Non-pigmented ciliary epithelial cell (primary cell): ENCODE measurements at places on chromosomes 11 and 22.

- no peak for DNase-seq
Measured at GRCh38 chr11:40062616-40063015, 1396.8 kb downstream of the LRRC4C start.

GRCh38 chr11:123483466-123483865 lies 53.4 kb downstream of the GRAMD1B start:
- DNase-seq = no peak

DNA sequence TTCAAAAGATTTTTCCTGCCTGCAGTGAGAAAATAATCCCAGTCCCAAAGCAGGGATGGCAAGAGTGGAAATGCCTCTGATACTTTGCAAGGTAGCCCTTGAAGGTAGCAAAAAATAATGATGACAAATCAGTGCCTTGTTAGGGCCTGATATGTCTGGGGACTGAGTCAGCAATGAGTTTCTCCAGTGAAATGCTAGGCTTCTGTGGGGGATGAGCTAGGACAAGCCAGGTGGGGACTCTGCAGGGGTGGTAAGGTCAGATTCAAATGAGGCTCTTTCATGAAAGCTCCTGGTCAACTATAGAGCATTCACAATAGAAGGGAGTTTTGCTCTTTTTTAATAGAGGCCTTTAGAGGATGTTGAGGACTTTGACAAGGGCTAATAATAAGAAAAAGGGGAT lies 77.7 kb downstream of the ME3 start:
- DNase-seq = no peak

GRCh38 chr11:134623711-134624110 lies 211.7 kb upstream of the B3GAT1 start:
- no peak for DNase-seq

DNA sequence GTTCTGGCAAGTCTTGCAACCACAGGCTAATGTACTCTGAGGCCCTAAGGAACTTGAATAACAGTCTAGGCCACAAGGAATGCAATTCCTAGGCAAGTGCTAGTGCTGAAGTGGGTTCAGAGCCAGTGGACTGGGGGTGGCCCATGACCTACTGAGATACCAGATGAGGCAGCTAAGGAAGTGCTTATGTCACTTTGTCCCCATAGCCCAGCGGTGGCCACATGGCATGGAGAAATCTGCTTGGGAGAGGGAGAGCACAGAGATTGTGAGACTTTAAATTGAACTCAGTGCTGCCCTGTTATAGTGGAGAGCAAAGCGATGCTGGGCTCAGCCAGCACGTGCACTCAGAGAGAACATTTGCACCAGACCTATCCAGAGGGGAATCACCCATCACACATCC lies 629.5 kb downstream of the JRKL start:
- DNase-seq = no peak

GRCh38 chr22:47340851-47341436 lies 578.5 kb downstream of the TBC1D22A start:
- DNase-seq = no peak

DNA sequence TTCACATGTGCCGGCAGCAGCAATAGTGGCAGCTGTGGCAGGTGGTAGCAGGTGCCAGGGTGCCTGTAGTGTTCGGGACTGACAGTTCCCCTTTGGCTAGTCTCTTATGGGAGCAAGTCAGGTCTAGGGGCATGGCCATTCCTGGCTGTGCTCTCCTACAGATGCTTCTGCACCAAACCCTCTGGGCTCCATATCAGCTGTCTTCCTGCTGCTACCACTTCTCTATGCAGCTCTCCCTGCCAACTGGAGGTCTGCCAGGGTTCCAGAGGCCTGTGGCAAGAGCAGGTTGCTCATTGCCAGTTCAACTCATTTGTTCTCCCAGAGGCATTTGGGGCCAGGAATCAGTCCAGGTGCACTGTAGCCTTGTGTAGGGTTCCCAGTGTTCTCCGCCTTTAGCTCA lies 473.7 kb downstream of the JRKL start:
- no peak for DNase-seq

GRCh38 chr11:125287491-125288210 lies 123.1 kb downstream of the PKNOX2 start:
- no peak for DNase-seq

GRCh38 chr22:23763579-23763945 lies 772 bp downstream of the C22orf15 start:
- DNase-seq = no peak

DNA sequence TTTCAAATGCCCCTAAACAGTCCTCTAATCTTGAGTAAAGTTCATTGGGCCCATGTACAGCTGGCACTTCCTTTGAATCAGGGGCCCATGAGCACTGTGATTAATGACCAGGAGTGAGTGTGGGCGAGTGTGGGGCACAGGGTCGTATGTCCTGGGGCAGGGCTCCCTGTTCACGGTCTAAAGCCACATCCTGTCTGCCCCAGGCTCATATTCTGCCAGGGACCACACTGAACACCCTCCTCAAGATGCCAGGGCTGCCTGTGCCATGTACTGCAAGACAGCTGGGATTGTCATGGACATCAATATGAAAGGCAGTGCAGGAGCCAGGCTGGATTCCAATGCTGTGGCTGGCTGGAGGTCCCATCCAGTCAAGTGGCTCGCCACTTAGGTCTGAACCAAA lies 130.5 kb downstream of the KIRREL3 start:
- DNase-seq = no peak

DNA sequence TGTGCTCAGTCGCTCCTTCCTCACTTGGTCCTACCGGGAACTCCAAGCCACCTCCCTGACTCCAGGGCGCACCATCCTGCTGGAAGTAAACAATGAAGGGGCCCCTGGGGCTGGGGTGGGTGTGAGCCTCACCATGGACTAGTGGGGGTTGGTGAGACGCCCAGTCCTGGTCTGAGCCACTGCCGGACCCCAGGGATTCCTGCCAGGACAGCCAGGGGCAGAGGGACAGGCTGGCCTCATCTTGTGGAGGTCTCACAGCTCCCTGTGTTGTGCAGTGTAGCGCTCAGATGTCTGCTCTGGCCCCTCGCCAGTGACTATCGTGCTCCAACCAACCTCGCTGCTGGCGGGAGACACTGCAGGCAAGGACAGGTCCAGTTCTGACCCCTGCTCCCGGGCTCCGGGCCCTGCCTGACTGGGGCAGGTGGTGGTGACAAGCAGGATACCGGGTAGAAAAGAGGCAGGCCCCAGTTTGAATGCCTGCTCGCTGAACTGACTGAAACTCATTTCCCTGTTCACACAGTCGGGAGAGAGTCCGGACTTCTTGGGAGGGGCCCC lies 1021.4 kb downstream of the BRD1 start:
- no peak for DNase-seq

DNA sequence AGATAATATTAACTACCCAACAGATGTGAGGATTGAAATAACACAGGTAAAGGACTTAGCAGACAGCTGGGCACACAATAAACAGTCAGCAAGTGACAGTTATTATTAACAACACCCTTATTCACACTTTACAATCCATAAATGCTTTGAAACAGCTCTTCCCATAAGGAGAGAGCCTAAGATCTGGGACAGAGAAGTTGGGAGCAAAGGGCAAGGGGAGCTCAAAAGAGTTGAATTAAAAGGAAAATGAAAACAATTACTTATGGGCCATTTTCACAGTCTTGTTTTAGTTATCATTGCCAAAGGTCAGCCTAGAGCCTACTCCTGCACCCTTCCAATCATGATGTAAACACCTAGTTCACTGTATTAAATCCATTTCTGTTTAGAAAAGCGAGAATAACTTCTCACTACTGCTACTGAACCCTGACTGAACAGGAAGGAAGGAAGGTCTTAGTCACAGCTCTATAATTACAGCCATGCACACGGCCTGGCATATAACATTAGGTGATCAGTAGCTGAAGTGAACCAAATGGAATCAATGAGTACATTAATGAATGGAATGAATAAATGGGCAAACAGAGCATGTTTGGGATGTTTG lies 111.3 kb downstream of the PLEKHA7 start:
- no peak for DNase-seq

DNA sequence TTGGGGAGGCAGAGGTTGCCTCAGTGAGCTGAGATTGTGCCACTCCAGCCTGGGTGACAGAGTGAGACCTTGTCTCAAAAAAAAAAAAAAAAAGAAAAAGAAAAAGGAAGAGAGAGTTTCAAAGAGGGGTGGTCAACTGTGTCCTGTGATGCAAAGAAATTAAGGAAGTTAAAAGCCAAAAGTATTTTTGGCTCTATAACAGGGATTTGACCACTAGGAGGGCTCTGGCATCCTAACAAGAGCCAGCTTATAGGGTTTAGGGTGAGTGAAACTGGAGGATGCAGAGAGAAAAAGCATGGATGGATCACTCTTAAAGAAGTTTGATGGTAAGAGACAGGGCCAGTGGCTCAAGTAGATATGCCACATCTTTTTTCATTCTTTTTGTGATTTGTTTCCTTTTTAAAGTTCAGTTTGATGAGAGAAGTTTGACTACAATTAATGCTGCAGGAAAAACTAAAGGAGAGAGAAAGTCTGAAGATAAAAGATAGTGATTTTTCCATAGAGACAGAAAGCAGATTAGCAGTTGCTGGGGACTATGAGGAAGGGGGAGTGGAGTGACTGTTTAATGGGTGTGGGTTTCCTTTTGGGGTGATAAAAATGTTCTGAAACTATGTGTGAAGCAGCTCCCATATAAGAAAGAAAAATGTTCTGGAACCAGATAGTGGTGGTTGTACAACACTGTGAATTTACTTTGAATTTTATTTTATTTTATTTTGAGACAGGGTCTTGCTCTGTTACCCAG lies 11.1 kb upstream of the MICAL2 start:
- DNase-seq = no peak

- no peak for DNase-seq
Measured at GRCh38 chr11:128488471-128488870, 98.9 kb downstream of the ETS1 start.

GRCh38 chr11:95093548-95093947 lies 3.9 kb downstream of the ENDOD1 start:
- no peak for DNase-seq

DNA sequence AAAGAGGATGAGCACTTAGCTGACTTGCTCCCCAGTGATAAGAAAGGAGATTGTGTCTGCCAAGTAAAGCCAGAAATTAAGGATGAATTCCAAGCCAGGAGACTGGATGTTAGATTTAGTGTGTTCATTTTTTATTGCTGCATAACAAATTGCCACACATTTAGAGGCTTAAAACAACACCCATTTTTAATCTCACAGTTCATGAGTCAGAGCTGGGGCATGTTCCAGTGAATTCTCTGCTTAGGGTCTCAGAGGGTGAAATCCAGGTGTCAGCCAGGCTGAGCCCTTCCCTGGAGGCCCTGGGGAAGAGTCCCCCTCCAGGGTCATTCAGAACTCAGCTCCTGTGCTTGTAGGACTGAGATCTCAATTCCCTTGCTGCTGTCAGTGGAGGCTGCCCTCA lies 352.8 kb downstream of the BUD13 start:
- DNase-seq = no peak

DNA sequence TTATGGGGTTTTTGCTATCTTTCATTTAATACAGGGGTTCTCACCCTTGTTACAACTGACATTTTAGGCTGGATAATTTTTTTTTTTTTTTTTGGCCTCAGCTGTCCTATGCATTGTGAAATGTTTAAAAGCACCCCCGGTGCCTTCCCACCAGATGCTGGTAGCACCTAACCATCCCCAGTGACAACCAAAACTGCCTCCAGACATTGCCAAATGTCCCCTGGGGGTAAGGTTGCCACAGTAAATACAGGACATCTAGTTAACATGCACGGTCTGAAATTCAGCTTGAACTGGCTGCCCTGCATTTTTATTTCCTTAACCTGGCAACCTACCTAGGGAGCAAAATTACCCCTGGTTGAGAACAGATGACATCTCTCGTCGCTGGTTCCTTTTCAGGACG lies 72.4 kb downstream of the CYTH4 start:
- no peak for DNase-seq

DNA sequence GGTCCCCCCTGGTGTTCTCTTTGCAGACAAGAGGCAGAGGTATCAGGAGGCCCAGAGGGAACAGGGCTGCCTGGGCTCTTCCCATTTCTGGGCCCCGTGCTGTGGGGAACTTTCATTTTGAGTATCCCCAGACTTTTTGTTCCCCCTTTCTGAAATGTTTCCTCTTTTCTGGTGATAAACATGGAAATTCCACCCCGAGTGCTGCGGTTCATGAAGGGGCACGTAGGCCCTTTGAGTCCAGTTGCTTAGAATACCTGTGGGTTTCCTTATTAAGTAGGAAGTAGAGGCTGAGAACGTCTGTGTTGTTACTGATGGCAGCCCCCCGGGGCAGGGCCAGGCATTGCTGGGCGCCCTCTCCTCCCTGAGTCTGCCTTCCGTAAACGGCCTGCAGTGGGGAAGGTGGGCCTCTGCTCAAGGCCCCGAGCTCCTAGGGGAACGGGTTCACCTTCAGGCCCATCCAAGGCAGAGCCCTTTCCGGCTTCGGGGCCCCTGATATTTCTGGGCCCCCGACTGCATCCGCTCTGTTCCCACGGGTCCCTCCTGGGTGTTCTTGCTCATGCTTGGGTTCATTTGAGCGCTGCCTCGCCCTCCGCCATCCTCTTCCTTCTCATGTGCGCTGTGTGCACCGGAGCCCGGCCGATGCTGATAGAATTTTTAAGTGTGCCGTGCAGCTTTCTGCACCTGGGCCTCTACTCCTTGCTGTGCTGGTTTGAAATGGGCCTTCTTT lies 12.0 kb downstream of the TBC1D22A start:
- DNase-seq = no peak

GRCh38 chr11:40619654-40620053 lies 839.8 kb downstream of the LRRC4C start:
- DNase-seq = no peak

- no peak for DNase-seq
Measured at GRCh38 chr22:45268167-45268957, 16.4 kb upstream of the UPK3A start.

DNA sequence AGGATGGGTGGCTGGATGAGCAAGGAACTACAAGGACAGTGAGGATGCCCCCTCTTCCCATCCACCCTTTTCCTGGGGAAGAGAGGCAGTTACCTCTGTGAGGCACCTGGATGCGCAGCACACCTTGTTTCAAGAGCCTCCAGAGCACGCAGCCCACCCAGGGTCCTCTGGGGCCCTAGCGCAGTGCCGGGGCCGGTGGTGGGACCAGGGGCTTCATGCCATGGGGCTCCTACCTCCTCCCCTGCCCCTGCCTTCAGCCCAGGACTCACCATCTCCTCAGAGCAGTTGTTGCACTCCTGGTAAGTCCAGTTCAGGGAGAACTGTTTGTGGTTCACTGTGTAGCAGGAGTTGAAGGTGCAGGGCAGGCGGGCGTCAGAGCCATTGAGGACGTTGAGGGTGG lies 8.1 kb downstream of the SCN2B start:
- no peak for DNase-seq

DNA sequence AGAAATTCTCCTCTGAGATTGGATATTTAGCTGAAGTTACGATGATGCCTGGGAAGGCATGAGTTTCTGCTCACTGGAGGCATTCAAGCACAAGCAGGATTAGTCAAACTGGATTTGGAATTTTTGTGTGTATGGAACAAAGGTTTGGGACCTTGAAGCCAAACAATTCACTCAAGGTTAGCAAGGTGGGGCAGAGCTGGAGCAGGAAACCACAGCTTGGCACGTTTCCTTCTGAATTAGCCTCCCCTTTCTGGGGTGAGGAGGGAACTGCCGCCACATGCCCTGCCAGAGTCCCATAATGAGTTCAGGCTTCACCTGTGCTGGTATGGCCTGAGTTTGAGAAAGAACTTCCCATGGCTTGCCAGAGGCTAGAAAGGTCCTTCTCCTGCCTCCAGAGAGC lies 50.9 kb upstream of the RRAS2 start:
- no peak for DNase-seq
